ENCODE measurements at places on chromosomes 5 and 9. TPM values are rescaled to one million over a fixed set of nuclear protein-coding genes. Genes with fewer than 3 reads are reported as not detected.

DNA sequence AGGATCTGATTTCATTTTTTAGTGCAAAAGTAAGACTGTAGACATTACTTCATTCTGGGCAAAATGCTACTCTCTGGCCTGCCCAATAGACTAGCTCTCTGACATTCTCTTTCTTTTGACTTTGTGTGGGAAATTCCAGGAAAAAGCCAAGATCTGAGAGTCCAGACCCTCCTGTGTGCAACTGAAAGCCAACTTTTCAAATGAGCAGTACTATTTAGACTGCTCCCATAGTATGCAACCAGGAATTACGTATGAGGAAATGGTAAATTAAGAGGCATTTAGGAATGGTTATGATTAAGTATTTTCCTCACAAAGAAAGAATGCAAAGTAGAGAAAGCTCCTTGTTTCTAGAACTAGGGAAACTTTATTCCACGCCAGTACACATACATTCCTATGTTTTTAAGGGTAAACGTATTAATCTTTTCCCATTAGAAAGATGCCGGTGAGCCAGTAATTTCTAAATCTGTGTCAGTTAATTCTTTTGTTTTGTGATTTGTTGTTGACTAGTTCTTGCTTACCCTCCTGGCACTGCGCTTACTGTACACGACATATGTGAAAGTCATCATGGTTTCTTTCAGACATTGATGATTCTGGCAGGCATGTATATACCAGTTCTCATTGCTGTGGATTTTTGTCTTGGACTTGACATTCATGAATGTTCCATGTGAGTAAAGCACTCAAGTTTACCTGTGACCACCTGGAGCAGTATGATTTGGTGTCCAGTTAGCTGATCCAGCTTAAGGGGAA is 56.0 kb downstream of the AOPEP start:
- DNase-seq: no peak

DNA sequence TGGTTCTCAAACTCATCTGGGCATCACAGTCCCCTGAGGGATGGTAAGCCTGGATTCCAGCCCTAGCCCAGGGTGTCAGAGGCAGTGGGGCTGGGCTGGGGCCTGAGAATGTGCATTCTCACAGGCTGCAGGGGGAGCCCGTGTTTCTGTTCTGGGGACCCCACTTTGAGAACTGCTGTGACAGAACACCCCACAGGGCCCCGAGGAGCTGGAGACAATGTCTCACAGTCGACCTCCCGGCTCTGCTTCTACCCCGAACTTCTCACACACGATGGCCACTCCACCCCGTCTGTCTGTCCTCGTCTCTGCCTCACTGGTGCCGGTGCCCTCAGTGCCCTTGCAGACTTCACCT is 130.0 kb downstream of the CACNA1B start:
- no peak for DNase-seq

DNA sequence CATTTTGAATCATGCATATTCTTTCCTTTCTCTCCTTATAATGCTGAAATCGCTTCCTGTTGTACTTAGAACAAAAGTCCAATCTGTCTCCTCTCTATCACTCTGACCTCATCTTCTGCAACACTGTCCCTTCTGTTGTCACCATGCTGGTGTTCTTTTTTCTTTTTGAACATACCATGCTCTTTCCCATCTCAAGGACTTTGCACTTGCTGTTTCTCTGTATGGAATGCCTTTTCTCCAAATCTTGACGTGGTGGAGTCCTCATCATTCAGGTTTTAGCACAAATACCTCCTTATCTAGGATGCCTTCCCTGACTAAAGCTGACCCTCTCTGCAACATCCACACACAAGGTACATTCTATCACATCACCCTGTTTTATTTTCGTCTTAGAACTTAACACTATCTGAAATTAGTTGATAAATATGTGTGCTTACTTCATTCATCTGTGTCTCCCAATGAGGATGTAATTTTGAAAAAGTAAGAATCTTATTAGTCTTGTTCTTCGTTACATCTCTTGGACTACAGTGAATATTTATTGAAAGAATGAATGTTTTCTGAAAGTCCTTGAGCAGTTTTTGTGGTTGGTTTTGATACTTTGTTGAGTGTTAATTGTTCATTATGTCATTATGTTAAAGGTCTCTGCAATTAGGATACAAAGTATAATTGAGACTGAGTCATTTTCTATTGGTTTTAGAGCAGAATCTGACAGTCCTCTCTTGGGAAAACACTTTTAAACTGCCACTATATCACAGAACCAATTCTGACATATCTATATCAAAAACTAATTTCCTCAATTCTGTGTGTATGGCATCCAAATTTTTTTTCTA is 145.3 kb upstream of the RASA1 start:
- DNase-seq: no peak

GRCh38 chr9:20031836-20032235 is 243.0 kb upstream of the SLC24A2 start:
- no peak for DNase-seq

- DNase-seq: no peak
These were observed 11.6 kb upstream of the NTNG2 start for GRCh38 chr9:132150256-132150655.

GRCh38 chr9:99628849-99629620 is 192.7 kb upstream of the NR4A3 start:
- DNase-seq: no peak

- no peak for DNase-seq
These were observed 3.4 kb upstream of the FLT4 start for GRCh38 chr5:180652771-180653170.

The LCP2 gene
- 25.0 TPM for total RNA-seq

Measured in posterior vena cava (tissue), 2 donors.